Activated CD8-positive, alpha-beta memory T cell treated with anti-CD3 and anti-CD28 coated beads, Interleukin-2, amount 10 ng/mL, durations not matched to agents 7 days and 5 days (primary cell): ENCODE measurements at places on chromosomes 7 and 10.

- no peak overlapping the region for H3K27ac ChIP-seq
- no peak for DNase-seq
- H3K4me3 ChIP-seq: no peak overlapping the region
- no peaks in the 10 kb centered on the region for H3K36me3 ChIP-seq
Measured at GRCh38 chr7:145289384-145289783, 453.5 kb upstream of the TPK1 start.

DNA sequence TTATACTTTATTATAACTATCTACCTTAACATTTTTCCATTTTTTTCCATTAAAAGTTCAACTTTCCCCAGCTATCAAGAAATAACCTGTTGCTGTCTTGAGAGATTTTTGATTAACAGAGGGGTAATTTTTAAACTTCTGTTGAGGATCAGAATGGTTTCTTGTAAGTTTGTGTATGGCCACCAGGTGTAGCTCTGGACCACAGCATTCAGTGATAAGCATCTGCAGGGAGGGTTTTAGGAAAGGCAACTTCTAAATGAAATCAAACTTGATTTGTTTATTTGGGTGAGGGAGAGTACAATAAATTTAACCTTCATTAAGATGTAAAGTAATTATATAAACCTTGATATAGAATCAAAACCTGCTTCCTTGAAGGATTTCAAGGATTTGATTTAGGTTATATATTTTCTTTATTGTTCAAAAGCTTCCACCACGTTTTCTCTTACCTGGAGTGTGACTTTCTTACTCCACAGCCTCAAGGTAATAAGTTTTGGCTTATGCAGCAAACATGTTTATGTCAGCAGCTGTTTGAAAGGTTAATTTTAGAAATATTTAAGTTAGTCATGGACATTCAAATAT lies 153.3 kb downstream of the STK31 start:
- no peak for DNase-seq
- H3K27me3 ChIP-seq: peaks cover 10% of the 10 kb centered on the region
- no peak overlapping the region for H3K4me3 ChIP-seq
- H3K36me3 ChIP-seq: no peaks in the 10 kb centered on the region
- H3K27ac ChIP-seq: no peak overlapping the region

GRCh38 chr7:12281038-12281437 lies 69.9 kb downstream of the TMEM106B start:
- no peak overlapping the region for H3K27ac ChIP-seq
- H3K27me3 ChIP-seq: no peaks in the 10 kb centered on the region
- H3K4me1 ChIP-seq: peaks cover 2% of the 10 kb centered on the region
- peaks cover 6% of the 10 kb centered on the region for H3K36me3 ChIP-seq

DNA sequence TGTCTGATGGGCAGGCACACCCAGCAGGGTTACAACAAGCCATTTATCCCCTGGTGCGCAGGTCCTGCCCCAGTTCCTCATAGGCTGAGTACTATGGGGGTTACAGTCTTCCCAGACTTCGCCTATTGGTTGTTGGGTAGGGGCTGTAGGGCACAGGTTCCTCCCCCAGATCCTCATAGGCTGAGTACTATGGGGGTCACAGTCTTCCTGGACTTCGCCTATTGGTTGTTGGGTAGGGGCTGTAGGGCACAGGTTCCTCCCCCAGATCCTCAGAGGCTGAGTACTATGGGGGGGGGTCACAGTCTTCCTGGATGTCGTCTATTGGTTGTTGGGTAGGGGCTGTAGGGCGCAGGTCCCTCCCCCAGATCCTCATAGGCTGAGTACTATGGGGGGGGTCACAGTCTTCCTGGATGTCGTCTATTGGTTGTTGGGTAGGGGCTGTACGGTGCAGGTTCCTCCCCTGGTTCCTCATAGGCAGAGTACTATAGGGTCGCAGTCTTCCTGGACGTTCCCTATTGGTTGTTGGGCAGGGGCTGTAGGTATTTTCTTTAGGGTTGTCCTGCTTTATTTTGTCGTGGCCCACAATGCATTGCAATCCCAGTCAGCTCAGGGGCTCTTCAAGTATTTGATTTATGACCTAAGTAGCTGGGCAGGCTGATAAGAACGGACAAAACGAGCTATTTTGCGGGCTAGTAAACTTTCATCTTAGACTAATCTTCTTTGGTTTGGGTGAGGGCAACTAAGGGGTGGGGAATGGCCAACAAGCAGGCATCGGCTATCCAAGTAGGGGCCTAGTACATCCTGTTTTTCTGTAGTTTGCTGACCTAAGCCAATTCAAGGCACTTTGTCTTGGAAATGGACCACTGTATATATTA lies 3.4 kb downstream of the LRRC27 start:
- no peak for DNase-seq
- H3K4me1 ChIP-seq: peaks cover 27% of the 10 kb centered on the region
- no peak overlapping the region for H3K27ac ChIP-seq
- H3K4me3 ChIP-seq: peak overlapping the region; percentile 4

GRCh38 chr7:2237109-2237602 lies 4.4 kb upstream of the MAD1L1 start:
- no peak overlapping the region for H3K4me3 ChIP-seq
- peaks cover 32% of the 10 kb centered on the region for H3K36me3 ChIP-seq
- peaks cover 29% of the 10 kb centered on the region for H3K4me1 ChIP-seq
- H3K27me3 ChIP-seq: no peaks in the 10 kb centered on the region
- DNase-seq: no peak
- no peak overlapping the region for H3K27ac ChIP-seq

- no peaks in the 10 kb centered on the region for H3K36me3 ChIP-seq
- H3K4me1 ChIP-seq: no peaks in the 10 kb centered on the region
- DNase-seq: no peak
- no peak overlapping the region for H3K4me3 ChIP-seq
Measured at GRCh38 chr10:52649511-52649910, 123.1 kb downstream of the MBL2 start.

DNA sequence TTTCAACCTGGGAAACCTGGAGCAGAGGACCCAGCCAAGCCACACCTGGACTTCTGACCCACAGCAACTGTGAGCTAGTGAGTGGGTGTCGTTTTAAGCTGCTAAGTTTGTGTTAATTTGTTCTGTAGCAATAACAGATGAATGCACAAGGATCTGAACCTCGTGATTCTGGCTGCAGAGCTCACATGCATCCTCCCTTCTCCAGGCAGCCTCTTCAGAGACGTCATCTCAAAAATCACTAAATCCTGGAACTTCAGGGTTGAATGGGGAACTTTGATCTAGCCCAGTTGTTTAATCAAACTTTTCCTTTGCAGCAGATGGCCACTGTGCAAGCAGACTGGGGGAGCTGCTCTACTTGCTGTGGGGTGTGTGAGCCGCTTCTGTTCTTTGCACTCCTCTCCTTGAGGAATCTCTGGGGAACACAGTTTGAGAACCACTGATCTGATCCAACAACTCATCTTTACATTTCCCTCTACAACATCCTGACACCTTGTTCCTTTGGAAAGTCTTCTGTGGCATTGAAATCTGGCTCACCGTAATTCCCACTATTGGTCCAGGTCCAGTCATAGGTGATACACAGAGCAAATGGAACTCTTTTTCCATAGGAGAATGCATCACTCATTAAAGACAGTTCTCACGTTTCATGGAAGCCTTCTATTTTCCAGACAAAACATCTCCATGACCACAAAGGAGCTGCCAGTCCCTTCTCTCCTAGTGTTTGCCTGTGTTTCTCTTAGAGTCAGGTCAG lies 90.3 kb downstream of the CHN2 start:
- H3K36me3 ChIP-seq: peaks cover 2% of the 10 kb centered on the region
- H3K4me3 ChIP-seq: peak overlapping the region; percentile 9
- DNase-seq: no peak
- peaks cover 63% of the 10 kb centered on the region for H3K27me3 ChIP-seq
- peaks cover 52% of the 10 kb centered on the region for H3K4me1 ChIP-seq

- no peaks in the 10 kb centered on the region for H3K36me3 ChIP-seq
- no peak overlapping the region for H3K27ac ChIP-seq
- H3K4me1 ChIP-seq: no peaks in the 10 kb centered on the region
- H3K4me3 ChIP-seq: no peak overlapping the region
- no peaks in the 10 kb centered on the region for H3K27me3 ChIP-seq
Measured at GRCh38 chr7:102165136-102165535, 121.5 kb upstream of the SH2B2 start.

DNA sequence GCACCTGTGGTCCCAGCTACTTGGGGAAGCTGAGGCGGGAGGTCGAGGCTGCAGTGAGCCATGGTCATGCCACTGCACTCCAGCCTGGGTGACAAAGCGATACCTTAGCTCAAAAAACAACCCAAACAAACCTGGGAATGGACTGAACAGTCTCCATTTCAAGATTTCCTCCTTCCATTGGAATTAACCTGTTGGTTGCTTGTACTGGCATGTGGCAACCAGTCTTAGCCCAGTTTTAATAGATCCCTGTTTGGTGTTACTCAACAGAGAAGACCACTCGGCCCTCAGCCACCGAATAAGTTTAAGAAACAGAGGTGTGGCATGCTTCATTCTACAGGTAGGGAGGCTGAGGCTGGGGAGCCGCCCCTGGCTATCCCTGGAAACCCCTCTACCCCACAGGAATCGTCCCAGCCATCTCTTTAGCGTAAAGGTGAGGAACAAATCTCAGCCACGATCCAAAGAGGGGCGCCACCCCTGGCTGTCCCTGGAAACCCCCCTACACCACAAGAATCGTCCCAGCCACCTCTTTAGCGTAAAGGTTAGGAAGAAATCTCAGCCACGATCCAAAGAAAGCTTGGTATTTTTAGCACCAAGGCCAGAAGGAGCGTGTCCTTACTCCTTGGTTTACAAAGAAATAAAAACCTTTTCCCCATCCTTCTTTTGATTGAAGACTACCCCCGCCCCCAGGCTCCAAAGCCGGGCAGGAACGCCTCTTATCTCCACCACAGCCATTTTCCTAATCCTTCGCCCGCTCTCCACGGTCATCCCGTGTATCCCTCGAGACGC lies 861 bp upstream of the TSPAN14 start:
- DNase-seq: no peak
- H3K4me1 ChIP-seq: peaks cover 32% of the 10 kb centered on the region
- no peaks in the 10 kb centered on the region for H3K27me3 ChIP-seq
- peaks cover 18% of the 10 kb centered on the region for H3K36me3 ChIP-seq

- no peak overlapping the region for H3K27ac ChIP-seq
- H3K4me1 ChIP-seq: peaks cover 2% of the 10 kb centered on the region
- no peak overlapping the region for H3K4me3 ChIP-seq
- H3K36me3 ChIP-seq: peaks cover 11% of the 10 kb centered on the region
Measured at GRCh38 chr7:885893-886625, 9.7 kb downstream of the GET4 start.

GRCh38 chr7:6221340-6222319 lies 50.8 kb downstream of the CYTH3 start:
- DNase-seq: peak; percentile 63
- peaks cover 51% of the 10 kb centered on the region for H3K27me3 ChIP-seq
- H3K36me3 ChIP-seq: no peaks in the 10 kb centered on the region

DNA sequence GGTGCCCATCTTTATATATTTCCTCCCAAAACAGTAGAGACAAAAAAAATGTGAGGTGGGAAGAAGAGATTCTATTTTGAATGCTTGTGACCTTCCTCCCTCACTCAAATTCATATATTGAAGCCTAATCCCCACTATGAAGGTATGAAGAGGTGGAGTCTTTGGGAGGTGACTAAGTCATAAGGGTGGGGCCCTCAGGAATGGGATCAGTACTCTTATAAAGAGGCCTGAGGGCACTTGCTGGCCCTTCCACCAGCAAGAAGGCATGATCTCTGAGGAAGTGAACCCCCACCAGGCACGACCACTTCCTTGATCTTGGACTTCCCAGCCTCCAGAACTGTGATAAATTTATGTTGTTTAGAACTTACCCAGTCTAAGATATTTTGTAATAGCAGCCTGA lies 517.2 kb upstream of the CNTNAP2 start:
- DNase-seq: no peak
- no peaks in the 10 kb centered on the region for H3K4me1 ChIP-seq
- no peaks in the 10 kb centered on the region for H3K27me3 ChIP-seq

DNA sequence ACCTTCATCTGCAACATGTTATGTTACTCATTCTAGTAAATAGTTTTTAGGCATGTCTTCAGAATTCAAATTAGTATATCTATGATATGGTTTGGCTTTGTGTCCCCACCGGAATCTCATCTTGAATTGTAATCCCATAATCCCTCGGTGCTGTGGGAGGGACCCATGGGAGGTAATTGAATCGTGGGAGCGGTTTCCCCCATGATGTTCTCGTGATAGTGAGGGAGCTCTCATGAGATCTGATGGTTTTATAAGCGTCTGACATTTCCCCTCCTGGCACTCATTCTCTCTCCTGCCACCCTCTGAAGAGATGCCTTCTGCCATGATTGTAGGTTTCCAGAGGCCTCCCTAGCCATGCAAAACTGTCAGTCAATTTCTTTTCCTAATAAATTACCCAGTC lies 20.4 kb upstream of the GPR37 start:
- H3K27ac ChIP-seq: no peak overlapping the region
- H3K36me3 ChIP-seq: no peaks in the 10 kb centered on the region
- no peaks in the 10 kb centered on the region for H3K4me1 ChIP-seq
- no peak overlapping the region for H3K4me3 ChIP-seq
- H3K27me3 ChIP-seq: peaks cover 11% of the 10 kb centered on the region

DNA sequence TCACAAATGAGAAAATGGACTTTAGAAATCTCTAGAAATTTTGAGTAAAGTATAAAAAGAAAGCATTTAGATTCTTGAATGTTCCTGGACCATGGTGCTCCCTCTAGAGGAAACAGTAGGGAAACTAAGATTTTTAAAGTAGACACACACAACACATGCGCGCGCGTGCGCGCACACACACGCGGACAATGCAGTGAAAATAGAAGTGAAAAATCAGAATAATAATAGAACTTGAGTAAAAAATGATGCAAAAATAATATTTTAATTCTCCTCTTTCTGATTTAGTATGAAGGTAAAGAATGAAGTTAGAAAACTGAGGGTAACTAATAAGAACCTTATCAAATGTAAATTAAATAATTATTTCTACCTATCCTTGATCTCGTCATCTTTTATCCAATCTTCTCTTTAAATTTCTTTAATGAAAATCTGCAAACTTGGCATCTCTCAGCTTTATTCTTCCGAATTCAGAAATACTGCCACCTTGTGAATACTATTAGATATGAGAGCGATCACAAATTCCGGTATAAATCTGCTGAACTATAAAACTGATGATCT lies 117.0 kb upstream of the AMPH start:
- peaks cover 26% of the 10 kb centered on the region for H3K36me3 ChIP-seq
- no peak overlapping the region for H3K4me3 ChIP-seq
- H3K4me1 ChIP-seq: no peaks in the 10 kb centered on the region
